ENCODE measurements at places on chromosomes 4 and X.

DNA sequence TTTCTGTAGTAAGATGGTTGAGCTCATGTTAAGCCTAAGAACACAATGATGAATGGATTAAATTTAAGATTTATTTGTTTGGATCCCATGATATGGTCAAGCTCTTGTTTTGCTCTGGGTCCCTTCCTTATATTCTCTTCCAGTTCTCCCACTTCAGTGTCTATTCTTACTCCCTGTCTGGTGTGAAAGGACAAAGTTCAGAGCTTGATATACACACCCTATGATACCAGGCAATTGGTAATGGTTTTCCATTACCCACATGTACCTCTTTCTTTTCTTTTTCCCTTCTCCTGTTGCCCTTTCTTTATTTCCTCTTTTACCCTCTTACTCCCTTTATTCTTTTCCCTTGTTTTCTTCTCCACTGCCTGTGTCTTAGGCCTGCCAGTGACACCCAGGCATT, 223.6 kb downstream of the RAPGEF2 start:
- DNase-seq = no peak

DNA sequence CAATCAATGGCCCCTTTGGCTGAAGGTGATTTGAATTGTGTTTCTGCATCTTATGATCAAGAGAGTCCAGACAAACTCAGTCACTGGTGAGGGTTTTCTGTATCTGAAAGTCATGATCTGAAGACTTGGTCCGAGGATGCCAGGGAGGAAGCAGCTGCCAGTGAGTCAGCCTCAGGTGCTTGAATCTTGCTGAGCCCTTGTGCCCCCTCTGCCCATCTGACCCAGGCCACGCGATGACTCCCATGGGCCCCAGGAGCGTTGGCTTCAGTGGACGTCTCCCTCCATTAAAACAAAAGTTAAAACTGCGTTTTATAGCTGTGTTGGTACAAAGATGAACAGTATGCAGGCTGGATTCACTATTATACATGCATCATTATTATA, 62.0 kb downstream of the HTRA3 start:
- DNase-seq = no peak

- DNase-seq = no peak
Observed at GRCh38 chr4:2390784-2391421, 27.5 kb downstream of the ZFYVE28 start.

GRCh38 chr4:174314770-174315169, 31.1 kb downstream of the CEP44 start:
- DNase-seq = no peak

GRCh38 chr4:86919561-86920223, 15.1 kb upstream of the AFF1 start:
- DNase-seq = no peak

DNA sequence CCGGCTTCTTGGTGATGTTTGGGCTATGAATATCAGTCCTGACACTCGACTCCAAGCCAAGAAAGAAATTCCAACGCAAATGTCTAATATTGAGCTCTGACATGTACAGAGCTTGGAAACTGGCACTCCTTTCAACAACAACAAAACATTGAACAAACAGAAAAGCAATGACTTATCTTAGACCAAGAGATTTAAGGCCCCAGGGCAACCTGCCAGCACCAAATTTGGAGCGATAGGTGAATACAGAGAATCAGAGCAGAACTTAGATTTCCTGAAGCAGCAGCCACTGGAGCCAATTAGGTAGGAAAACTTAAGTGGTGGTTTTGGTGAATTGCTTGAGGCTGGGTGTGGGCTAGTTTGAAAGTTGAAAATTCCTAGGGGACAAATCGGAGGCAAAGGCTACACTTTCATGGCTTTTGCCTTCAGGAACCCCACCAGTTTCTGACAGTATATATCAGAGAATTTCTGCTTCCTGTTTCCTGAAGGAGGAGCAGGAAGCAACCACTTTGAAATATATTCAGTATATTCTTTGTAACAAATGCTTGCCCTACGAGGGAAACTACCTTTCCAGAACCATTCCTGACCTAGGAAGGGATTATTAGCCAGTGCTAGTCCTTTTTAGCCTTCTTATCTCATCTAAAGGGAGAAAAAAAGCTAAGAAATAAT, 10.1 kb upstream of the FMR1 start:
- DNase-seq = no peak

DNA sequence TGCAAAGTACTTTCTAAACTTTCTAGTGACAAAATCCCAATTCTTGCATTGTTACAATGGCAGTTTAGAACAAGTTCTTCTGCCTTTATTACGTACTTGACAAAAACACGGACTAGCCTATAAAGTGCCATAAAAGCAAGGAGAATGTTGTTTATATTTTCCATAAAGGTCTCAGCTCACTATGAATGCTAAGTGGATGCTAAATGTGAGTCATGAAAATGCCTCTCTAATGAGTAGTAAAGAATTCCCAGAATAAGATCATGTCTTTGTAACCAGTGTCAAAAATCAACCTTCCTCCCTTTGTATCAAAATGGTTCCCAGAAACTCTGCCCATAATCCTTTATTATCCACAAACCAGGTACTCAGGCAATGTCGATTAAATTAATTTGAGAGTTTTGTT, 539.8 kb upstream of the SLIT2 start:
- no peak for DNase-seq

- no peak for DNase-seq
Observed at GRCh38 chr4:309807-310206, 4.5 kb upstream of the ZNF732 start.

GRCh38 chr4:8117278-8117682, 41.3 kb downstream of the ABLIM2 start:
- DNase-seq = no peak

GRCh38 chr4:6272863-6273660, 3.4 kb downstream of the WFS1 start:
- no peak for DNase-seq

- DNase-seq = no peak
Observed at GRCh38 chr4:123406872-123407271, 10.3 kb downstream of the SPRY1 start.

DNA sequence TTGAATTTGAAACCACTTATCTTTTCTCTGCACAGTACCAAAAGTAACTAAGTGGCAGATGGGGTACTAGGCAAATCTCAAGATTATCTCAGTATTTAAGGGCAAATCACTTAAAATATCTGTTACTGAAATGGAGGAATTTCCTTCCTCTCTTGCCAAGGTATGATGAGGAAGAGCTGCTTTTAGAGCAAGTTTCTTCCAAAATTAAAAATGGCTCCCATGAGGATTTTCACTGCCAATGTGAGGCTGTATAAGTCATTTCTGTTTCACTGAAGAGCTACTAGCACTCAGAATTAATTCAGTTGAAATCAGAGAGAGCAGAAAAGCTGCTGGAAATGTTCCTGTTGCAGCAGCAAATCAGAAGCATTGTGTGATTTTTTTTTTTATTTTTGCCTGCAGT, 43.4 kb downstream of the GABRB1 start:
- DNase-seq = no peak

DNA sequence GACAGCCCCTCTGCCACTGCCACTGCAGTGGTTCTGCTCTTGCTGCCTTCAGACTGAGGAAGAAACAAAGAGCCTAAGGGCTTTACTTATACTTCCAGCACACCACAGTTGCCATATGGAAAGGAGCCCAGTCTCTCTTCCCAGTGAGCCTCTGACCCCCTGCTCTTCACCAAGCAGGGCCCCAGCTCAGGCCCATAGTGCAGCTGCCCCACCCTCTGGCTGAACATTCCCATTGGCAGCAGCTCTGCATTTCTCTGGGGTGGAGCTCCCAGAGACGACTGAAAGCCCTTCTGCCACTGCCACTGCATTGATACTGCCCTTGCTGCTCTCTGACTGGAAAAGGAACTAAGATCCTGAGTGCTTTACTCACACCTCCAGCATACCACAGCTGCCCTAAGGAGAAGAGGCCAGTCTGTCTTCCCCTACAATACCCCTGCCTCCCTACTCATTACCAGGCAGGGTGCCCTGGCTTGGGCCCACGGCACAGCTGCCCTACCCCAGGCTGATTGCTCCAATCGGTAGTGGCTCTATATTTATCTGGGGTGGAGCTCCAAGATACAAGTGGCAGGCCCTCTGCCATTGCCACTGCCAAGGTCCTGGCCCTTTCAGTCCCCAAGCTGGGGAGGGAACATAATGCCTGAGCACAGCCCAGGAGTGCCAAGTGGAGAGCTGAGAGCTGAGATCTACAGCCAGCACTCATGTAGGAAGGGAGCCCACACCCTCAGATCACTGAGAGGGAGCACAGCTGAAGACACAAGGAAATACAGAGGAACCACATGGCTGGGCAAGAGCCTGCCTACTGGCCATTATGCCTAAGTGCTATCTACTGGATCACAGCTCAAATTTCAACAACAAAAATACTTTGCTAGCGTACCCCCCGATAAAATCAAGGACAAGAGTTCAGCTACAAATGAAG, 36.0 kb downstream of the AWAT2 start:
- no peak for DNase-seq

DNA sequence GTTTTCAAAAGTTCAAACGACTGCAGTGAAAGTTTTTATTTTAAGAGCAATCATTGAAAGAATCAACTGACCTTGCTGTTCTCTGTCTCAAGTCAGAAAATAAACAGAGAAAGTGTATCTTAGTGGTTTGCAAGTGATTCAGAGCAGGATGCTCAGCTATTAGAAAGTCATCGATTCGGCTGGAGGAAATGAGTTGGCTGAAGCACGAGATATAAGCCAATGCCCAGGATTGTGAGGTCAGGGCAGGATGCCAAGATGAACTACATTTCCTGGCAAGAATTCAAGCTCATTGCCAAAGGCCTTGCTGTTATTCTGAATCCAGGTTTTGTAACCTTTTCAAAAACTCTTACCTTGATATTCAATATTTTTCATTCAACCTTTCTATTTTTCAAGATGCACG, 541.4 kb upstream of the BOD1L1 start:
- DNase-seq = no peak
